ENCODE measurements at places on chromosomes 4 and X.

DNA sequence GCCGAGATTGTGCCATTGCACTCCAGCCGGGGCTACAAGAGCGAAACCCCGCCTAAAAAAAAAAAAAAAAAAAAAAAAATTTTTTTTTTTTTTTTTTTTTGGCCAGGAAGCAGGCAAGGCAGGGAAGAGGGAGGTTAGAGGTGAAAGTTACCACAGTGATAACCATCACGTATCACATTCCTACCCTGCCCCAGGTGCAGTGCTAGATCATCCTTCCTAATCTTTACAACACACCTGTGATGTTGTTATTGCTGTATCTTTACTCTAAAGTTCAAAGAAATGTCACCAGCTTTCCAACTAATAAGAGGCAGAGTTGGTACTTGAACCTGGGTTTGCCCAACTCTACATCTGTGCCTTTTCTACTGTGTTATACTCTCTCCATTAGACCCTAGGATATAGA, 7.2 kb upstream of the LIMCH1 start:
- DNase-seq: no peak

GRCh38 chr4:172698256-172698655, 470.4 kb upstream of the GALNT7 start:
- no peak for DNase-seq

GRCh38 chr4:85420831-85421230, 54.1 kb upstream of the ARHGAP24 start:
- no peak for DNase-seq

- no peak for DNase-seq
Measured at GRCh38 chr4:43992552-43992951, 456.1 kb downstream of the KCTD8 start.

DNA sequence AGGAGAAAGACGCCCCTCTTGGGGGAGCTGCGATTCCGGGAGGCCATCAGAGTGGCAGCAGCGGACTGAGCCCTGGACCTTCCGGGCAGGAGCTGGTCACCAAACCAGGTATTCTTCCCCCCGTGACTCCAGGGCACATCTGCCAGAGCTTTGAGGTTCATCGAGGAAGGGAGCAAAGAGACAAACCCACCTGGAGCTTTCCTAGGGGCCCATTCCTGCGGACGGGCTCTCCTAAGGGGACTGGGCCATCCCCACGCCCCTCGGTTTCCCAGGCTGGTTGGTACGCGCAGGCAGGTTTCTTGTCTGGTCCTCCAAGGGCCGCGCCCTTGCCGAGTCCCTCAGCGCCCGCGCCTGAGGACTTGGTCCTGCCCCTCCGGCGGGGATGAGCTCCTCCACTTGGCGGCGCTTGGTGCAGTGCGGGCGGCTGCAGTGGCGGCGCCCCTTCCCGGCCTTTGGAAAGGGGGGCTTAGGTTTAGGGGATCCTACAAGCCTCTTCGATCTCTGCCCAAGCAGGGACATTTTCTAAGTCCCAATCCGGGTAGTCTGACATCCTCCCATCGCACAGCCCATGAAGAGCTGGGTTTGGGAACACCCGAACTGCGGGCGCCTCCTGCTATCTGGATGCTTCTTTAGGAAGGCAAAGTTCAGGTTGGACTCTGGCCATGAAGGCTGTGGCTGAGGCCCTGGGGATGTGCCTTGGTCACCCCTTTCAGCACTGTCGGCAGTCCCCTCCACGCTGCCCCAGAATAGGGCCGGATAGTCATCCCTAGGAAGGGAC, 538 bp downstream of the STBD1 start:
- DNase-seq: peak; percentile 3

- DNase-seq: no peak
Measured at GRCh38 chr4:96012687-96013086, 172.8 kb downstream of the PDHA2 start.

- no peak for DNase-seq
Measured at GRCh38 chr4:179583221-179583620, 2141.0 kb upstream of the AGA start.

- DNase-seq: no peak
Measured at GRCh38 chrX:44462850-44463249, 79.8 kb downstream of the FUNDC1 start.

GRCh38 chr4:40439519-40439918, 104.4 kb downstream of the CHRNA9 start:
- DNase-seq: no peak

- DNase-seq: no peak
Measured at GRCh38 chrX:53287493-53288138, 6.2 kb upstream of the IQSEC2 start.

- DNase-seq: no peak
Measured at GRCh38 chr4:72587334-72587733, 18.3 kb upstream of the ADAMTS3 start.

DNA sequence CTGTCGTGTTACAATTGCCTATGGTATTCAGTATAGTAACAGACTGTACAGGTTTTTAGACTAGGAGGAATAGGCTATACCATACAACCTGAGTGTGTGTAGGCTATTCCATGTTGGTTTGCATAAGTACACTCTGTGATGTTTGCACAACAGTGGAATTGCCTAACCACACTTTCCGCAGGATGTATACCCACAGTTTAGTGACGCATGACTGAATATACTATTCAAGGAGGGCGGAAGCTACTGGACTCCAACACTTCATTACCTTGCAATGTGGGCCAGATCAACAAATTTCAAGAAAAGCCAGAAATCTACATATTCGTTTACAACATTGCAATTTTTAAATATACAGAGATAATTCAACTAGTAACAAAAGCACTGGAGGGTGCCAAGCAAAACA, 317.2 kb downstream of the PDGFC start:
- DNase-seq: no peak

- no peak for DNase-seq
Measured at GRCh38 chr4:13601848-13602247, 25.7 kb downstream of the BOD1L1 start.

DNA sequence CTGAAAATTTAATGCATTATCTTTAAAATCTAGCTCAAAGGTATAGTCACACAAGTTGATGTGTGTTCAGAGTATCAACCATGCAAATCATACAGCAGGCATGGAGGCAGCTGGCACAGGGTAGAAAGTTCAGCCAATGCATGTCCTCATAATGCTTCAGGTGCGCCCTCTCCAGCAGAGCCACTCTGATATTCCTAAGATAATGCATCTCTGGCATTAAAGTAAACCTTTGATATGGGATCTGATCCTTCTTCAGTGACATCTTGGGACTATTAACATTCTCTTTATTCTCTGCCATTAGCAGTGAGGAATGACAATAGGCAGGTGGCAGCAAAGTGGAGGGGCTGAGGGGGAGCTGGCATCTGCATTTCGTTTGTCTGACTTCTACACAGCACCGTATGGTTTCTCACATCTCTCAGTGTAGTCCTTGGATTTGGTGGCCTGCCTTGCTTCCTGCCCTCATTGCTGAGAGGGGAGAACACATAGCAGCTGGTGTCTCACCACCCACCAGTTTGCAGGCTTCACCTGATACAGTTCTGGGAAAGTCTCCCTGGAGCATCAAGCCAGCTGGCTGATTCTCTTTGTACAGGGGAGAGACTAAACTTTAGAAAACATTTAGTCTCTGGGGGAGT, 168.7 kb upstream of the TBC1D9 start:
- DNase-seq: no peak

DNA sequence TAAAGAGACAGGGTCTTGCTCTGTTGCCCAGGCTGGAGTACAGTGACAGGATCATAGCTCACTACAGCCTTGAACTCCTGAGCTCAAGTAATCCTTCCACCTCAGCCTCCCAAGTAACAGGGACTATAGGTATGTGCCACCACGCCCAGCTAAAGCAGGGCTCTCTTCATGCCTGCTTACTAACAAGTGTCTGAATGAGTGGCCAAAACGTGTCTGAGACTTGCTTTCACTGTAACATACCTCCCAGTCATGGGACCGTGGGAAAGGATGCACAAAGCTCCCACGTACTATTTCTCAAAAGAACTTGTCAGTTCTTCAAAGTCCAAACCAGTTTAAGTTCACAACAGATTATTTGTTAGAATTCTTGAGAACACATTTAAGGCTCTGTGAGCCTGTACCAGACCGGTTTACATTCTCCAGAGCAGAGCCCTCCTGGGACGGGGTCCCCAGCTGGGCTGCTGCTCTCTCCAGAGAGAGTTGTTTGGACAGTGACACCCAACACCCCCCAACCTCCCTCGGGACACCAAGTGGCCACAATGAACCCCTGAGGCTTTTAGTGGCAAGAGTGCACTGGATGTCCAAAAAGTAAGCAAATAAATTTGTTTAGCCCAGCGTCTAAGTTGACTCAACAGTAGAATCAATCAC, 24.1 kb downstream of the SH3KBP1 start:
- no peak for DNase-seq

GRCh38 chr4:40972722-40973121, 223.0 kb downstream of the NSUN7 start:
- no peak for DNase-seq

DNA sequence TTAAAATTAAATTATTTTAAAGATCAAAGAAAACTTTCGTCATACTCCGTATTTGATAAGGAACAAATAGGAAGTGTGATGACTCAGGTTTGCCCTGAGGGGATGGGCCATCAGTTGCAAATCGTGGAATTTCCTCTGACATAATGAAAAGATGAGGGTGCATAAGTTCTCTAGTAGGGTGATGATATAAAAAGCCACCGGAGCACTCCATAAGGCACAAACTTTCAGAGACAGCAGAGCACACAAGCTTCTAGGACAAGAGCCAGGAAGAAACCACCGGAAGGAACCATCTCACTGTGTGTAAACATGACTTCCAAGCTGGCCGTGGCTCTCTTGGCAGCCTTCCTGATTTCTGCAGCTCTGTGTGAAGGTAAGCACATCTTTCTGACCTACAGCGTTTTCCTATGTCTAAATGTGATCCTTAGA, at the start of gene CXCL8:
TSS of gene CXCL8 (plus strand) at position 217 of the 426 bp plus-strand sequence. CDS start at position 307, 90 bp downstream.
- DNase-seq: peak; percentile 13

- no peak for DNase-seq
Measured at GRCh38 chr4:55791666-55792065, 27.9 kb upstream of the EXOC1L start.

- DNase-seq: no peak
Measured at GRCh38 chrX:46634577-46634976, 61.0 kb downstream of the CHST7 start.

DNA sequence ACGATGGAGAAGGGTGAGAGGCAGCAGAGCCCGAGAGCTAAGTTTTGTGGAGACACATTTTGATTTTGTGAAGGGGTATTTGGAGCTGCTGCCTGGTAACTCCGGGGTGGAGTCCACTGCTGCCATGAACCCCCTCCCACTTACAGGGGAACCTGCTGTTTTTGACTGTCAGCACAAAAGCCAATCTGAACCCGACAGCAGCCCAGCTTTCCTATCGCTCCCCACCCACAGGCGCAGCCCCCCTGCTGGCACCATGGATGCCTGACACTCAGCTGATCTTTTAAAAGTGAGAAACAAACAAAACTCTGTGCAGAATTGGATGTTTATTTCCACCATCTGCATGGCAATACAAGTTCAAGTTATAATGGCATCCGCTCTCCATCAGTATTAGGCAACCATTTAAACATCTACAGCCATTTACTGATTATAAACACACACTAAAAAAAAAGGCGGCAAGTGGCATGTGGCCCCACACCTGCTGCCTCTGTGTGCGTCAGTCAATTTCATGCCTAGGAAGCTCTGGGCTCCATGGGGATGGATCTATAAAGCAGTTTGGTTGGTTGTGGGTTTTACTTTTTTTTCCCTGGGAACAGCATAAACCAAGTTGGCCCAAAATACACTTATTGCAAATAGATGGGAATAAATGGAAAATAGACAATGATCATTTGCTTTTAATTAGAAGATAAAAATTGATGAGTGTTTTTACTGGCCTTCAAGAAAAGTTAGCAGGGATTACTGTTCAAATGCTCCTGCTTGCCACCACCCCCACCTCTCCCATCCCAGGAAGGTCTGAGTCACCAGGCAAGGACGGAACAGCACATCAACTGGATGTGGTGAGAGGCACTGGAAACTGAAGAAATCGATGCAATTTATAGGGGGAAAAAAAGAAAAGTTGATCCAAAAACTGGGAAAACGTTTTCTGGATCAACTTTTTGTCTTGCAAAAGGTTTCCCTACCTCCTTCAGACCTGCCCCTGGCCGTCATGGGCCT, 46.0 kb downstream of the SEPSECS start:
- DNase-seq: no peak

GRCh38 chr4:17448689-17449088, 63.2 kb downstream of the QDPR start:
- DNase-seq: no peak

GRCh38 chr4:6049985-6050384, 31.8 kb upstream of the C4orf50 start:
- no peak for DNase-seq

DNA sequence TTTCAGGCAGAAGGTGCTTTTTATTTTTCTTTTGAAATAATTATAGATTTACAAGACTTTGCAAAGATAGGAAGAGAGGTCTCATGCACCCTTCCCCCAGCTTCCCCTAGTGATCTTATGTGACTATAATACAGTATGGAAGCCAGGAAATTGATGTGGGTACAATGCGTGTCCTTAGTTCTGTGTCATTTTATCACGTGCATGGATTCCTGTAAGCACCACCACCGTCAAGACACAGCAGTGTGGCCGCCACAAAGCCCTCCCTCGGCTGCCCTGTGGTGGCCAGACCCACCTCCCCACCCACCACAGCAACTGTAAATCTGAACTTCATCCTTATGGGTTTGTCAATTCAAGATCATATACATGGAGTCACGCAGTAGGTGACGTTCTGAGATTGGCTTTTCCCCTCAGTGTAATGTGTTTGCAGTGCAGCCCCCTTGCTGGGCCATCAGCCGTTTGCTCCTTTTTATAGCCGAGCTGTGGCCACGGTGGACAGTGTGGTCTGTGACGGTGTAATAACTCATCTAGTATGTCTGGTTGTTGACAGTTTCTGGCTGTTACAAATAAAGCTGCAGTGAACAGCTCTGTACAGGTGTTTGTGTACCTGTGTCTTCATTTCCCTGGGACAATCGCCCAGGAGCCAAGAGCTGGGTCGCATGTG, 10.9 kb upstream of the HTRA3 start:
- DNase-seq: no peak

GRCh38 chrX:40011322-40012038, 86.3 kb downstream of the BCOR start:
- no peak for DNase-seq

DNA sequence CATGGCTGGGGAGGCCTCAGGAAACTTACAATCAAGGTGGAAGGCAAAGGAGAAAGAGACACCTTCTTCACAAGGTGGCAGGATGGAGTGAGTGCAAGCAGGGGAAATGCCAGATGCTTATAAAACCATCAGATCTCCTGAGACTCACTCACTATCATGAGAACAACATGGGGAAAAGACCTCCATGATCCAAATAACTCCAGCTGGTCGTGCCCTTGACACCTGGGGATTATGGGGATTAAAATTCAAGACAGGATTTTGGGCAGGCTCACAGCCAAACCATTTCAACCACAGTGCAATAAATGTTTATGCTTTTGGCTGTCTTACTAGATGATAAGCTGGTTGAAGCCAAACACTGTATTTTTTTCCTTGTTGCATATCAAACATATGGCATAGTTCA, 1112.4 kb downstream of the STIM2 start:
- no peak for DNase-seq
